WTC11 (cell line): ENCODE measurements at places on chromosomes 3 and 15. TPM values are rescaled to one million over a fixed set of nuclear protein-coding genes. Genes with fewer than 3 reads are reported as not detected.
A peak's percentile ranks its signal among the peaks of the same experiment; 100 is the strongest.

DNA sequence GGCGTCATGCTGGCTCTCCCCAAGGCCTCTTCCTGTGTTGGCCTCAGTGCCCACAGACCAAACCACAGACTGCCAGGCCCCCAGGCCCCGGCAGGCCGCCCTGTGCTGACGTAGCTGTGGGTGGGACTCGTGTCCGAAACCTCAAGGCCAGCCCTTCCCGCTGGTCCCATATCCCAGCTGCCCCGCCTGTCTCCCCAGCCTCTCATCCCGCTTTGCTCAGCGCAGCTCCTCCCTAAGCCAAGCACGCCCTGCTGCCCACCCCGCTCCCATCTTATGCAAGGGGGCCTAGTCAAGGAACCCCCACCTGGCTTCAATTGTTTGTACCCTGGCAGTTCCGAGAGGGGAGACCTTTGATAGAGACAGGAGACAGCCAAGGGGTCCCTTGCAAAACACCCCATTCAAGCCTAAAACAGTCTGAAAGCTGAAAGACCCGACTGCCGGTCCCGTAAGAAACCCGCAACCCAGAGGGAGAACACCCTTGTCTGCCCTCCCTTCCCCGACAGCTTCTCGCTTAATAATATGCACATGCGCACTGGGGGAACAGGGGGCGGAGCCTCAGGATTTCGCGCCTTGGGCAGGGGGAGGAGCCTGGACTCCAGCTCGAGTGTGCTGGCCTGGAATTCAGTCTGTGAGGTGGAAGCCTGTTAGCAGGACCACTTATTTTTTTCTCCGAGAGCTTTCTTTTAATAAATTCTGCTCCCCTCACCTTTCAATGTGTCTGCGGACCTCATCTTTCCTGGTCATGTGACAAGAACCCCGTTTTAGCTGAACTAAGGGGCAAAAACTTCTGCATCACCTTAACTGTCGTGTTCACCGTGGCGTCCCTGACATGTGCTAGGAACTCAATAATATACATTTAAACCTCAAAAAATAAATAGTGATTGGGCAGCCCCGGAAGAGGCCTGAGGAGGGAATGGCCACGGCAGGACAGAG lies 17.2 kb downstream of the TNFAIP8L3 start:
- peak overlapping the region; percentile 4; the same call in 1 of the 2 replicates for H3K27ac ChIP-seq
- no peaks in the 10 kb centered on the region for H3K36me3 ChIP-seq
- H3K27me3 ChIP-seq: peaks cover 8% of the 10 kb centered on the region; the same call in 1 of the 2 replicates

- H3K4me3 ChIP-seq: no peak overlapping the region
- no peak overlapping the region for H3K27ac ChIP-seq
- peaks cover 4% of the 10 kb centered on the region for H3K4me1 ChIP-seq
These were observed 4.2 kb downstream of the SLC28A1 start for GRCh38 chr15:84888639-84889038.

- peaks cover 57% of the 10 kb centered on the region for H3K4me1 ChIP-seq
- no peaks in the 10 kb centered on the region for H3K27me3 ChIP-seq
These were observed 141.3 kb upstream of the PDZRN3 start for GRCh38 chr3:73765878-73766545.

- H3K27me3 ChIP-seq: peaks cover 6% of the 10 kb centered on the region
- H3K4me1 ChIP-seq: peaks cover 19% of the 10 kb centered on the region
- no peak overlapping the region for H3K27ac ChIP-seq
- H3K4me3 ChIP-seq: no peak overlapping the region
- DNase-seq: no peak
- peaks cover 44% of the 10 kb centered on the region for H3K36me3 ChIP-seq
These were observed 108.8 kb upstream of the CRBN start for GRCh38 chr3:3288255-3288654.

- peaks cover 4% of the 10 kb centered on the region for H3K36me3 ChIP-seq
- no peaks in the 10 kb centered on the region for H3K27me3 ChIP-seq
- no peak overlapping the region for H3K4me3 ChIP-seq
- DNase-seq: no peak
- peaks cover 29% of the 10 kb centered on the region for H3K4me1 ChIP-seq
These were observed 365.9 kb upstream of the THBS1 start for GRCh38 chr15:39215015-39215414.

DNA sequence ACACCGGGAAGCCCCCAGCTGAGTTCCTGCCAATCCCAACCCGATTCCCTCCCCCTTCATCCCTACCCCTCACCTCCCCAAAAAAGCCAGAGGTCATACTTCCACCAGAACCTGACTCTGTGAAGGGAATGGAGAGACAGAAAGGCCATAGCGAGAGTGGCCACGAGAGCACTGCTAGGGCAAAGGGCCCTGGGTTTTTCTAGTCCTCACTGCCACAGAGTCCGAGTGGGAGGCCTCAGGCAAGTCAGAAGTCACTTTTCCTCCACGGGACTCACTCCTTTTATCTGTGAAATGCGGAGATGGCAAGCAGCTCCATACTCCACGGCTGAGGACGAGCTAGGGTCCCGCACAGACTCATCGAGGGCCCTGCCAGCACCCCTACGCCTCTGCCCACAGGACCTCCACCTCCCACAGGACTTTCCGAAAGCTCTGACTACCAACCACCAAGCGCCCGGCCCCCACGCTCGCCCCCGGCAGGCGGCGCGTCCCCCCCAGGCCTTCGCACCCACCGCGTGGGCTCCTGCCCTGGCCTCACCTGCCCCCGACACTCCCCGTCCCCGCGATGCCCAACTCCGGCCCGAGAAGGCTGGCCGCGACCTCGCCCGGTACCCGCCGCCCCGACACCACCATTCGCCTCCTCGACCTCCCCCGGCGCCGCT lies 792 bp downstream of the ATP13A3 start:
- H3K27me3 ChIP-seq: peaks cover 14% of the 10 kb centered on the region; the same call in 1 of the 2 replicates
- no peak overlapping the region for H3K27ac ChIP-seq
- peak overlapping the region; percentile 81 for H3K4me3 ChIP-seq
- DNase-seq: peak; percentile 22

DNA sequence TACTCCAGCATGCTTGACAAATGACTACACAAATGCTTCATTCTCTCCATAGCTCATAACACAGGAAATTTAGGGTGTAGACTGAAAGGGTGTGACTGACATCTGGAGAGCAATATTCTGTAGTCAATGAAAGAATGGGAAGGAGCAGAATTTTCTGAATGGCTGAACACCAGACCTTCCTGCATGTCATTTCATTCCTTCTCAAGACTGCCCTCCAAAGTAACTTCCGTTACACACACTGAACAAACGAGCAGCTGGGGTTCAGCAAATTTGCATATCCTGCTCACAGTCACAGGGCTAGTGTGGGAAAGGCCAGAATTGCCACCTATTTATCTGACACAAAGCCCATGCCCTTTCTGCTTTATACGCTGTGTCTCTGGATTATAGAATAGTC lies 325.0 kb upstream of the CFAP20DC start:
- no peak overlapping the region for H3K27ac ChIP-seq
- H3K36me3 ChIP-seq: no peaks in the 10 kb centered on the region
- H3K4me1 ChIP-seq: peaks cover 11% of the 10 kb centered on the region
- DNase-seq: no peak
- H3K27me3 ChIP-seq: no peaks in the 10 kb centered on the region; the same call in 1 of the 2 replicates

DNA sequence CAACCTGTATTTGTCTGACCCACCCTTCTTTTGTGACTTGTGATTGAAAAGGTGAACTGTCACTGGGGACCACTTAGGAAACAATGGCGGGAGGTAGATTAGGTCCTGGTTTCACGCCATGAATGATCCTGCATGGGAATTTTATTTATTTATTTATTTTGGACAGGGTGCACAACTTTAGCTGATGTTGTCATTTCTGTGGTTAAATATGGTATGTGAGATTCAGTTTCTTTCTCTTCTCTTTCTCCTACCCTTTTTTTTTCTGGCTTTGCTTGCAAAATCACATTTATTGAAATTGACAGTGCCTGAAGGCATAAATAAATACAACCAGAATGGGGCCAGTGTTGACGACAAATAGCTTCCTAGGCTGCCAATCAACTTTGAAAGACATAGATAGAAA lies 18.0 kb upstream of the HTR3E start:
- H3K4me3 ChIP-seq: no peak overlapping the region
- DNase-seq: no peak
- peaks cover 5% of the 10 kb centered on the region for H3K4me1 ChIP-seq
- H3K36me3 ChIP-seq: peaks cover 3% of the 10 kb centered on the region; the same call in 1 of the 2 replicates
- no peaks in the 10 kb centered on the region for H3K27me3 ChIP-seq
- H3K27ac ChIP-seq: no peak overlapping the region

DNA sequence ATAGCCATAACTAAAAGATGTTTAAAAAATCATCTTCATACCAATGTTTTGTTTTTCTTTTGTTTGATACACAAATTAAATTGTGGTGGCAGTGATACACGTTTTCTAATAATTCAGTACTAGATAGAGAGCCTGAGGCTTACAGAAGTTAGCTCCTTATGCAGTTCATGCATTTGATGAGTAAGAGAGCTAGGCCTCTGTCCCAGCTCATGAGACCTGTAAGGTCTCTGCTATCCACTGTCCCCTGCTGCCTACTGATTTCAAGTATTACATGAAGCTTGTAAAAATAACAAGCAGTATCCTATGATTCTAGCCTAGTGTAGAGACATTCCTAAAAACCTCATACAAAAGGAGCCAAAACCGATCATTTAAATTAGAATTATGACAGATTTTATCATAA lies 144.5 kb downstream of the MBNL1 start:
- H3K27ac ChIP-seq: no peak overlapping the region
- H3K27me3 ChIP-seq: no peaks in the 10 kb centered on the region
- H3K4me1 ChIP-seq: peaks cover 6% of the 10 kb centered on the region; the same call in 1 of the 2 replicates
- no peak for DNase-seq
- H3K36me3 ChIP-seq: peaks cover 11% of the 10 kb centered on the region

- H3K27me3 ChIP-seq: no peaks in the 10 kb centered on the region
- no peaks in the 10 kb centered on the region for H3K36me3 ChIP-seq
- peaks cover 15% of the 10 kb centered on the region for H3K4me1 ChIP-seq
These were observed 62.2 kb downstream of the ABHD5 start for GRCh38 chr3:43752905-43753304.

DNA sequence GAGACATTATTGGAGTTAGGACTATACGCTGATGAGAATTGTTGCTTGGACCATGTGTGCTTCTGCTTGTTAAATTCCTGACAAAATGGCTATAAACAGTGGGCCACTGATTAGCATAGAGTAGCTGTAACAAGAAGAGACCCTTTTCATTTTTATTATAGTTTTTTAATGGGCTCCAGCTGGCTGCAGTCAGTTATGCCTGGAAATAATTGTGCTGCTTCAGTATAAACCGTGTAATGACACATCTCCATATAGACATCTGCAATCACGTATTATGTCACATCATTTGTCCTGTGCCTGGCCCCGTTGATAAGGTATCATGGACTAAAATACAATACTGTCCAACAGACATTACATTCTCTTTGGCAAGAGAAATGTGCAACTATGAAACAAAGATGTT lies 50.9 kb downstream of the ARPP21 start:
- H3K4me3 ChIP-seq: no peak overlapping the region
- peaks cover 4% of the 10 kb centered on the region for H3K4me1 ChIP-seq
- no peaks in the 10 kb centered on the region for H3K27me3 ChIP-seq
- H3K27ac ChIP-seq: no peak overlapping the region

- no peak overlapping the region for H3K4me3 ChIP-seq
- H3K4me1 ChIP-seq: peaks cover 11% of the 10 kb centered on the region
These were observed 1010.1 kb downstream of the ROBO1 start for GRCh38 chr3:78757731-78758130.

- H3K4me1 ChIP-seq: peaks cover 9% of the 10 kb centered on the region
- no peaks in the 10 kb centered on the region for H3K27me3 ChIP-seq
- no peak overlapping the region for H3K4me3 ChIP-seq
- H3K36me3 ChIP-seq: peaks cover 15% of the 10 kb centered on the region
- no peak for DNase-seq
- no peak overlapping the region for H3K27ac ChIP-seq
These were observed 7.4 kb upstream of the EOGT start for GRCh38 chr3:69020857-69021256.

- H3K27me3 ChIP-seq: no peaks in the 10 kb centered on the region
- no peak for DNase-seq
- H3K4me3 ChIP-seq: no peak overlapping the region
- no peak overlapping the region for H3K27ac ChIP-seq
- no peaks in the 10 kb centered on the region for H3K36me3 ChIP-seq
- H3K4me1 ChIP-seq: no peaks in the 10 kb centered on the region
These were observed 417.5 kb upstream of the TPRG1 start for GRCh38 chr3:188754267-188754666.

GRCh38 chr3:150610785-150611184 lies 7.7 kb downstream of the SELENOT start:
- peaks cover 39% of the 10 kb centered on the region for H3K36me3 ChIP-seq
- peaks cover 37% of the 10 kb centered on the region for H3K4me1 ChIP-seq
- no peak overlapping the region for H3K4me3 ChIP-seq
- H3K27ac ChIP-seq: no peak overlapping the region

DNA sequence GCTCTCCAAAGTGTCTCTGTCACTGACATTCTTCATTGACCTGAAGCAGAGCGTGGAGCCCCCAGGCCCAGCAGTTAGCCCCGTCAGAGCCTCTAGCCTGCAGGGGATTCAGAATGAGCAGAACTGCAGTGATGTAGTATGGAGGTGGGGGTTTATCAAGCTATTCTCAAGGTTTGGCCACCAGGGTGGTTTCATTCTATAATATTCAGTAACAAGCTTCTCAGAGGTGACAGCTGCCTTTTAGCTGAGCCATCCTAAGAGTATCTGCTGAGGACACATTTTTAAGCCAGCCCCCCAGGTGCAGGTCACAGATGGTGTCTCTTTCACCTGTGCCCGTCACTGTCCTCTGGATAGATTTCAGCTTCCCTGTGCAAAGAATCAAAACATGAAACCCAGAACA lies 31.9 kb downstream of the CMTM7 start:
- peaks cover 14% of the 10 kb centered on the region for H3K36me3 ChIP-seq
- no peaks in the 10 kb centered on the region for H3K27me3 ChIP-seq
- H3K27ac ChIP-seq: peak overlapping the region; percentile 33
- peaks cover 34% of the 10 kb centered on the region for H3K4me1 ChIP-seq
- no peak overlapping the region for H3K4me3 ChIP-seq

DNA sequence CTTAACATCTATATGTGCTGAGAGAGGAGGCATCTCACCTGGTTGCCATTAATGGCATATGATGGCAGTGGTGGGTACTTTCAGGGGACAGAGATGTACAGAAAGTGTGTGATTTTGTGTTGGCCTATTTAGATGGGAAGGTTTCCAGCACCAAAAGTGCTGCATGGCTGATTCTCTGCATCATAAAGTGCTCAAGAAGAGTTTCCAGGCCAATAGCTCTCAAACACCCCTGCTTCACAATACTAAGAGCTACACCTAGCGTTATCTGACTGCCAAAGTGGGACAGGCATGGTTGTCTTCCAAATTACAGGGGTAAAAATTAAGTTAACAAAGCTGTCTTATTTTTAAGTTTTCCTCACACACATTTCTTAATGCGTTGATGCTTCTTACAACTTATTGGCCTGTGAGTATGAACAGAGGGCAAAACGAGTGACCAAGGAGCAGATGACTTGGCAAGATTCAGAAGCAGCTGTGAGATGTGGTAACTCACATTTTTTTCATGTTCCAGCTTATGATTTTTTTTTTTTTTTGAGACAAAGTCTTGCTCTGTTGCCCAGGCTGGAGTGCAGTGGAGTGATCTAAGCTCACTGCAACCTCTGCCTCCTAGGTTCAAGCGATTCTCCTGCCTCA lies 41.4 kb upstream of the VEPH1 start:
- no peak overlapping the region for H3K27ac ChIP-seq
- H3K4me3 ChIP-seq: no peak overlapping the region
- peaks cover 4% of the 10 kb centered on the region for H3K36me3 ChIP-seq
- peaks cover 22% of the 10 kb centered on the region for H3K27me3 ChIP-seq

- H3K36me3 ChIP-seq: no peaks in the 10 kb centered on the region
- peaks cover 5% of the 10 kb centered on the region; the same call in 1 of the 2 replicates for H3K4me1 ChIP-seq
- DNase-seq: no peak
- no peak overlapping the region for H3K4me3 ChIP-seq
- peaks cover 2% of the 10 kb centered on the region for H3K27me3 ChIP-seq
- no peak overlapping the region for H3K27ac ChIP-seq
These were observed 31.4 kb downstream of the CRYGS start for GRCh38 chr3:186512570-186513302.

The GJD2 gene
- 0.14 to 0.22 TPM (median 0.21 TPM) in 3 replicates for total RNA-seq

The FSIP1 gene
- total RNA-seq: 0.55 to 0.61 TPM (median 0.60 TPM) in 3 replicates

The ST8SIA2 gene
- 1.8 to 2.9 TPM (median 2.2 TPM) in 3 replicates for total RNA-seq
